ENCODE measurements at places on chromosomes 3 and 15.

DNA sequence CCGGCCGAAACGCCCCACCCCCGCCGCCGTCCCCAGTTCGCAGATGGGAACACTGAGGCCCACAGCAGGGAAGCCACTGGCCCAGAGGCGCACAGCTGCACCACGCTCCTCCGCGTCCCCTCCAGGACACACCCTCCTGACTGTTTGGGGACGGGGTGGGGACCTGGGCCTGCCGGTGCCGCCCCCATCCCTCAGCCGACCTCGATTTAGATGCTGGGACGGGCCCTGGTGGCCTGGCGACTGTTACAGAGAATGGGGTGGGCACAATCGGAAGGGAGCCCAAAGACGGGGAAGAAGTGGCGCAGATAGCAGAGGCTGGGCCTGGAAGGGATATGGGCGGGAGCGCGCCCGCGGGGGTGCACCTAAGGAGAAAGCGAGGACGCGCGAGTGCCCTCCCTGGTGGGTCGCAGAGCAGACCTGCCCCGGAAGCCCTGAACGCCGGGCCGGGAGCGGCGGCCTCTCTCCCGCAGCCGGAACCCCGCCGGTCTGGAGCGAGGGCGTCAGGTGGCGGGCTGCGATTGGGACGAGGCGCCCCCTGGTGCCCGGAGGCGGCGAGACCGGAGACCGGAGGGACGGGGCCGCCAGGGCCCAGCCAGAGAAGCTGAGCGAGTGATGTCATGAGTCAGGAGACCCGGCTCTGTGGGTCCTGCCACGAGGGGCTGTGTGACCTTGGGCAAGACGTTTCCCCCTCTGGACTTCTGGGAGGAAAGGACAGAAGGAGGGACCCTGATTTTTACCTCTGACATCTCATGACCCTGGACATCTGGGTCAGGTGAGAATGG lies 78.4 kb downstream of the IQSEC1 start:
- peak; percentile 86 for DNase-seq

DNA sequence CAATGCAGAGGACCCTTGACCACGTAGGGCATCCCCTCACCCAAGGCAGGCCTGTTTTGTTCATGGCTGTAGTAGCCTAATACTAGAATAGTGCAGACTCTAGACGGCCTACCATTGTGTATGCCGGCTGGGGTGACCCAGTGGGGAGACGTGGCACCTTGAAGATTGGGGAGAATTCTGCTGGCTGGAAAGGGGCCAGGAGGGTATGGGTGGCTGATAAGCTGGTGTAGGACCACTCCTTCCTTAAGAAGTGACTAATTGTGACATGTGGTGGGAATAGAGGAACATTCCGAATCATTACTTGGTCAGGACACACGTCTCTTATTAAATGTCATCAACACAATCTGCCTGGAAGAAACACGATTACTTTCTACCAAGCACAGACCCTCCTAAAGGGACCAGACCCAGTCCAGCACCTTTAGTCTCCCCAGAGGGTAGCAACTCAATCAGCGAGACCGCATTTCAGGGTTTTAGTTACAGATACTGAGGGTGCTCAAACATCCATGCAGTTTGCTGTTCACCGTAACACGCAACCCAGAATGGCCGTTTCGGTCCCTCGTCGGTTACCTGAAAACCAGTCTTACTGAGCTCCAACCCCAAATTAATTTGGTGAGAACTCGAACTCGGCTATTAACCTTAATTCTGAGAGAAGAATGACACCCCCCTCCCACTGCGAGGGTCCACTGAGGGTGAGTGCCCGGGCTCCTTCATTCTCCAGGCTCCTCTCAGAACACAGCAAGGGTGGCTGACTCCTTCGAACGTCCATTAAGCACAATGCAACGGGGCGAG lies 1.6 kb upstream of the KLF13 start:
- DNase-seq, result no peak

DNA sequence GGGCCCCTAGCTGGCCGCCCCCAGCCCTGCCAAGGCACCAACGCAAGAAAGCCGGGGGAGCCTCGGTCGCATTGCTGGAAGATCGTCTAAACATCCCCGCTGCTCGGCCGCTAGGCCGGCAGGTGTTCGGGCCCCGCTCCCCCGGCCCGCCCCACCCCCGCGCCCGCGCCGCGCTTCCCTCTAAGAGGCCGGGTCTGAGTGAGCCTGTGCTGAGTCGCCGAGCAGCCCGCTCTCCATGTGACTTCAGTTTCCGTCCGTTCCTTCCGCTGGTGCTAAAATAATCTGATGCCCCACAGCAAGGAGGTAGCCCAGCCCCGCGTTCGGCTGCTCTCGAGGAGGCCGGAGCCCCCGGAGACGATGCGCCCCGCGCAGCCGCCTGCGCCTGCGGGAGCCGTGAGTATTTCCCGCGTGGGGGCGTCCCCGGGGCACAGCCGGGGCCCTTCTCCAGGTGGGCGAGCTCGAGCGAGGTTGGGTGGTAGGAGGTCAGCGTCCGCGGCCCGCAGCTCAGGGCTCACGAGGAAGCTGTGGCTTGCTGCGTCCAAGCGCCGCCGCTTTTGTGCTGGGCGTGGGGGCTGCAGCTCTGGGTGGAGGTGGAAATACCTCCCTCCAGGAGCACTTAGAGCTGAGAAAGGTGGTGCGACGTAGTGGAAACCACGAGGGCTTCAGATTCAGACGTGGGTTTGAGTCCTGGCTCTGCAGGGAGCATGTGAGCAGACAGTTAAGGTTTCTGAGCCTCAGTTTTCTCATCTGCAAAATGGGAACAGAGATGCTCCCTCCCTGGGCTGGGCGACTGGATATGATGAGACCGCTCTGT lies at the start of gene NRROS:
Gene NRROS (plus strand): TSS at position 212 of the 814 bp plus-strand sequence. CDS start 14,846 bp downstream, outside the sequence.
- DNase-seq, result peak; percentile 50

DNA sequence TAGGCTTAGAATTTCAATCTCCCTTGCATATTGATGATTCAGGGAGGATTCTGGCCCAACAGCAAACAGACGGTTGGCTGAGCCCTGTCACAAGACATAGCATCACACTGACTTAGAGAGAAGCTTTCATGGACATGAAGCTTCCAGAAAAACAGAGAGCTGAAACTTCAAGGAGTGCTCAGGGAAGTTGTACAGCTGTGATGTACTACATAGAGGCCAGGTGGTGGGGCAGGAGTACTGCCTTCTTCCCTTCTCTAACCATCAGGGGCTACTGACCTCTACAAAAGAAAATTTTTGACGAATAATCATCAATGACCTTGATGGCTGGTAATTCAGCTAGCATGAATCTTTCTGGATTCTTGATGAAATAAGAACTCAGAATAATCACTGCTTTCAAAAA lies 378.5 kb downstream of the ERC2 start:
- DNase-seq, result no peak

- DNase-seq, result no peak
Observed at GRCh38 chr15:86961669-86962068, 882.0 kb downstream of the AGBL1 start.

GRCh38 chr3:77420336-77420735 lies 380.4 kb downstream of the ROBO2 start:
- no peak for DNase-seq

DNA sequence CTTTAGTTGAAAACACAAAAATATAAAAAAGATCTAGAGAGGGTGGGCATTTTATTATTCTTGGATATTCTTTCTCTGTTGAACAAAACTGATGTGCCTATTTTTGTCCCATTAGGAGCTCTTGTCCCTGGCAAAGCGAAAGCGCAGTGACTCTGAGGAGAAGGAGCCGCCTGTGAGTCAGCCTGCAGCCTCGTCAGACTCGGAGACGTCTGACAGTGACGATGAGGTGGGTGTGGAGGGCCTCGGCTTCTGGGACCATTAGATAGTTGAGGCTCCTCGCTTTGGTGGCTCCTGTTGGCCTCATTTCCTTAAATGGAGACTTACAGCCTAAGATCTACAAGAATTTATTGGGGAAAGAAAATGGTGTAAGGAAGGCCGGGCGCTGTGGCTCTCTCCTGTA lies 21.3 kb downstream of the RTF1 start:
- DNase-seq, result no peak
